Heart right ventricle (tissue), 16 donors: ENCODE measurements at places on chromosomes 3 and 15.
A peak's percentile ranks its signal among the peaks of the same experiment; 100 is the strongest.

- no peaks in the 10 kb centered on the region for H3K27me3 ChIP-seq
- H3K4me3 ChIP-seq: no peak overlapping the region
- no peaks in the 10 kb centered on the region for H3K4me1 ChIP-seq
- no peak for DNase-seq
- no peak overlapping the region for H3K27ac ChIP-seq
Observed at GRCh38 chr15:79018960-79019359, 71.6 kb downstream of the RASGRF1 start.

DNA sequence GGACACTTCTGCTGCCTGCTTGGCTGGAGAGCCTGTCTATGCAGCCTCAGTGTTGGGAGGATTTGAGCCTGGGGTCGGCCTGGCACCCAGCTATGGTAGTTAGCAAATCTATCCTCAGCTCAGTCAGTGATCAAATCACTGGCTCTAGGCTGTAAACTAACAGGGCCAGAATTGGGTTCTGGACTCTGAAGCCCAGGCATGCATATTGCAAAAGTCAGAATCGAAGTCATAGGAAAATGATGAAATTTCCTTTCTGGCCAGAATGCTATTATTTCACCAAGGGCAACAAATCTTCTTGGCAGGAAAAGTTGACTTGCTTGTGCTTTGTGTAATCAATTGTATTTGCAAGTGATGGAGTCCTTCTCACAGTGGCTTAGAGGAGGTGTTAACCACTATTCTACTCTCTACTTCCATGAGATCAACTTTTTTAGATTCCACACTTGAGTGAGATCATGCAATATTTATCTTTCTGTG lies 482.6 kb upstream of the TPRG1 start:
- no peak overlapping the region for H3K4me3 ChIP-seq
- H3K27ac ChIP-seq: no peak overlapping the region
- H3K27me3 ChIP-seq: no peaks in the 10 kb centered on the region
- no peaks in the 10 kb centered on the region for H3K36me3 ChIP-seq
- no peak for DNase-seq

DNA sequence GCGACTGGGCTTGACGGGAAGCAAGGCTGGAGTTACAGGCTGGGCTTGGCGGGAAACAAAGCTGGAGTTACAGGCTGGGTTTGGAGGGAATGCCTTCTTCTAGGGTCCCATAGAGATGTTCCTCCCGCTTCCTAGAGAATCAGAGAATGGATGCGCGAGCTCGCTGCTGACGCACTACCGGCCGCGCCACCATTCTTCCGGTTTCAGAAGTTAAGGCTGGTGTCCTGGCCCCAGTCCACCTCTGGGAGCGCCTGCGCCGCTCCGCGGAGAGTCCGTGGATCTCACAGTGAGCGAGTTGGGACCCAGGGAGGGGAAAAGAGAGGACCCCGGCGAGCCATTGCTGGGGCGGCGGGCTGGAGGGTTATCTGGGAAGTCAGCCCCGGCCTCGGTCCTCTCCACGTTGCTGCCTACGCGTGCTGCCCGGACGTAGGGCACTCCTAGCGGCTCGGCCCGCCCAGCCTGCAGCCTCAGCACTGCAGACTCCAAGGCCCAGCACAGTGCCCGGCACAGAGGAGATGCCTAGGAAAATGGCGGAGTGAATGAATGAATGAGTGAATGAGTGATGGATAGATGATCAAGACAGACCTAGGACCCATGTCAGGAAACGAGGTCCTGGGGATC lies at the start of gene ZNF502:
ZNF502 (plus strand) TSS at position 206 of the 621 bp plus-strand sequence. CDS start 7,602 bp downstream, outside the sequence.
- no peaks in the 10 kb centered on the region for H3K4me1 ChIP-seq
- H3K27me3 ChIP-seq: peaks cover 5% of the 10 kb centered on the region
- peak; percentile 91 for DNase-seq
- peak within 1 kb of the TSS; percentile 92 for H3K4me3 ChIP-seq

DNA sequence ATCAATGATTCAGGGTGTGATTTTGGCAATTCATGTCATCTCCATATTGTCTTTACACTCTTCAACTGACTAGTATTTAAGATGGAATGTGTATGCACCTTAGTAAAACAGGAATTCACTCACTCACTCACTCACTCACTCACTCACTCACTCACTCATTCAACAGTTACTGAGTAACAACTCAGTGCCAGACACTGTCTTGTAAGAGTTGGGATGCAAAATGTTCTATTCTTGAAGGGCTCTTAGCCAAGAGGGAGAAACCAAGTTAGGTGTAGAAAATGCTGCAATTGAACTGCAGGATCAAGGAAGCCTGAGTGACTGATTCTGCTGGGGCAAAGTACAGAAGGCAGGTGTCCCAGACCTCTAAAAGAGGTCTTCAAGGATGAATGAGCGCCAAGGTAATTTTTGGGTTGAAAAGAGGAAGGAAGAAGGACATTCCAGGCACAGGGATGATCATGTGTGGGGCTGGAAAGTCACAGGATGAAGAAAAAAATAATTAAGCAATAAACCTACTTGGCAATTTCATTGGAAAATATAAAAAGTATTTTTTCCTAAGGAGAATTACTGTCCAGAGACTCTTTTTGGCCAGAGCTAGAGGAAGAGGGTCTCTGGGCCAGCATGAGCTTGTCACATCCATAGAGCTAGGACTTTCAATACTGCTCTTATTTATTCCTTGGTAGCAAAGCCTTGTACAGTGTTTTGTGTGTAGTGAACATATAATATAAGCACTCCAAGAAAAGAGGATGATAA lies 58.9 kb upstream of the ETV5 start:
- no peaks in the 10 kb centered on the region for H3K4me1 ChIP-seq
- no peak for DNase-seq
- H3K27me3 ChIP-seq: no peaks in the 10 kb centered on the region
- H3K36me3 ChIP-seq: peaks cover 32% of the 10 kb centered on the region

DNA sequence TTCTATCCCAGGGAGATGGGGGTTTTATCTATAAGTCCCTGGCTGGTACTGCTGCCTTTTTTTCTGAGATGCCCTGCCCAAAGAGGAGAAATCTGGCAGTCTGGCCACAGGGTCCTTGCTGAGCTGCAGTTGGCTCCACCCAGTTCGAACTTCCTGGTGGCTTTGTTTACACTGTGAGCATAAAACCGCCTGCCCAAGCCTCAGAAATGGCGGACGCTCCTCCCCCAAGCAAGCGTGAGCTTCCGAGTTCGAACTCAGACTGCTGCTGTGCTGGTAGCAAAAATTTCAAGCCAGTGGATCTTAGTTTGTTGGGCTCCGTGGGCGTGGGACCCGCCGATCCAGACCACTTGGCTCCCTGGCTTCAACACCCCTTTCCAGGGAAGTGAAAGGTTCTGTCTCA lies 126.8 kb upstream of the SUCLG2 start:
- H3K27ac ChIP-seq: no peak overlapping the region
- no peak for DNase-seq
- no peaks in the 10 kb centered on the region for H3K36me3 ChIP-seq

DNA sequence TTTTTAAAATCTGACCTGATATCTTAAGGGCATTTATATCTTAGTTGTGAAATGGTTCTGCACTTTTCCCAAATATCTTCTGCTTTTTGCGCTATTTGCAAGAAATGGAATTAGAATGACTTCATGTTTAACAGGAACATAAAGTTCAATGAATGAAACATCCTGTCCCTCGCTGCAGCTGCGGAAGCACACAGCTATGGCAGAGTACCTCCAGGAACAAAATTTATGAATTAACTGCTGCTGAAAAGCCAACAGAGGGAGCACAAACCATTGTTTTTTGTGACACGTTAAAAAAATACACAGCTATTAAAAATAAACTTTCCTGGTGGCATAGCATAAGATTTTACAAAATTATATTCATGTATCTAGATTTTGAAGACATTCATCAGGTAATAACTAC lies 404.4 kb upstream of the MDFIC2 start:
- H3K36me3 ChIP-seq: no peaks in the 10 kb centered on the region
- no peak overlapping the region for H3K27ac ChIP-seq
- DNase-seq: peak; percentile 14
- no peaks in the 10 kb centered on the region for H3K4me1 ChIP-seq

DNA sequence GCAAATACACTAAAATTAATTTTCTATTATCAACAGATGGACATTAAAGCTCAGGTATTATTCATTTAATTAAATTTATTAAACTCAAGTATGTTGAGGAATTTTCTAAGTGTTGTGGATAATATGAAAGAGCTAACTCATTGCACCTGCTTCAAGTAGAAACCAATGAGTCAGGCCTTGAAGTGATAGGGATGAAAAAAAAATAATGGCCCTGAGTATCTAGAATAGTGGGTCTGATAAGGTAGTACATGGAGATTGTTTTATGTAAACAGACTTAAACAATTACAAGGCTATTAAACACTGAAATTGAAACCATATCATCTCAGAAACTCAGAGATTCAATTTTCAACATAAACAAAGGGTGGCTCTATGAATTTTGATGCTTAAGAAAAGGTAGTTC lies 857.1 kb upstream of the GBE1 start:
- H3K27me3 ChIP-seq: no peaks in the 10 kb centered on the region
- no peak for DNase-seq
- H3K27ac ChIP-seq: no peak overlapping the region
- no peak overlapping the region for H3K4me3 ChIP-seq
- no peaks in the 10 kb centered on the region for H3K4me1 ChIP-seq

DNA sequence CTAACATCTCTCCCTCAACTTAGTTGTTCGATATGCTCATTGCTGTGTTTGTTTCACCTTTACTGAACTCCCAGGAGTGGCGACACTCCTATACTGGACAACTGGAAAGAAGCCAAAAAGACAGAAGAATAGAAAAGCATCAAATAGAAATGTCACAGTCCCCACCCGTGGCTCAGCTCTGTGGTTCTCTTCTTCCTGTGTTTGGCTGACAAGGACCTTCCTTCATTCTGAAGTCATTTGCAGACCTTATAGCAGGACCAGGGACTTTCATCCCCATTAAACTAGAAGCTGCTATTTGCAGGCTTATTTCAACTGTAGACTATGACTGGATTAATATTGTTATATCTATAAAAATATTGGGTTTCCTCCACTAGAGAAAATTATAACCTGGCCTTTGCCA lies 125.9 kb downstream of the NECTIN3 start:
- H3K4me3 ChIP-seq: no peak overlapping the region
- peaks cover 46% of the 10 kb centered on the region for H3K36me3 ChIP-seq
- H3K27me3 ChIP-seq: no peaks in the 10 kb centered on the region
- no peak overlapping the region for H3K27ac ChIP-seq

DNA sequence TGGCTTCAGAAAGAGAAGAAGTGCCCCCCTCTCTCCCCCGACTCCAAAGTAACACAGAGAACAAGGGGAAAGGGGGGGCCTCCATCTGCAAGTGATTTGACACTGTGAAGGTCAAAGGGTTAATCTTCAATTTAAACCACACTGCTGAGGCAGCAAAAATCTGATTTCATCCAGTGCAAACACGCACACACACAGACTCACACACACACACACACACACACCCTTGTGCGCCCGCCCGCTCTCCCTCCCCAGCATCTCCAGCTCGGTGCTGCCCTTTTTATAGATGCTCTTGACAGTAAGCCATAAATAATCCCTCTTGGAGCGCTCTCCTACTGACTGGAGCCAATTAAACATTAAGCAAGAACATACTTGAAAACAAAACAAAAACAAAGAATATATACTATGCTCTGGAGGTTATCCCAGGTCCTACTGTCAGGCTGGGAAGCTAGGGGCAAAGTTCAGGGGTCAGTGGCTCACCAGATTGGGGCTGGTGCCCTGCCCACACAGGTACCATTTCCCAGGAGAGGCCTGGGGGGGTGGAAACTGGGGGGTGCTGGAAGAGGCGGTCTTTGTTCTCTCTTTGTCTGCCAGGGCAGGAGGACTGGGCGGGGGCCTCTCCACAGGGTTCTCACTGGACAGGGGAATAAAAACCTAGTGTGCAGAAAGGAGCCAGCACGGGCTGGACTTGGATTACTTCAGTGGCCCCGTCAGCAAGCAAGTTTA lies 16.3 kb downstream of the BMF start:
- H3K27me3 ChIP-seq: no peaks in the 10 kb centered on the region
- peaks cover 55% of the 10 kb centered on the region for H3K4me1 ChIP-seq
- H3K4me3 ChIP-seq: no peak overlapping the region
- peaks cover 19% of the 10 kb centered on the region for H3K36me3 ChIP-seq
- DNase-seq: peak; percentile 72

GRCh38 chr15:37034835-37035748 lies 65.3 kb downstream of the MEIS2 start:
- no peak overlapping the region for H3K4me3 ChIP-seq
- peaks cover 4% of the 10 kb centered on the region for H3K4me1 ChIP-seq
- peak overlapping the region; percentile 51 for H3K27ac ChIP-seq
- no peak for DNase-seq
- H3K27me3 ChIP-seq: no peaks in the 10 kb centered on the region
- H3K36me3 ChIP-seq: no peaks in the 10 kb centered on the region

- H3K27ac ChIP-seq: peak overlapping the region; percentile 76
- no peaks in the 10 kb centered on the region for H3K27me3 ChIP-seq
- DNase-seq: no peak
- no peaks in the 10 kb centered on the region for H3K36me3 ChIP-seq
- H3K4me1 ChIP-seq: no peaks in the 10 kb centered on the region
Observed at GRCh38 chr15:81224232-81224631, 27.6 kb downstream of the IL16 start.

GRCh38 chr3:100982710-100983109 lies 10.5 kb downstream of the ABI3BP start:
- no peaks in the 10 kb centered on the region for H3K27me3 ChIP-seq
- peaks cover 29% of the 10 kb centered on the region for H3K4me1 ChIP-seq
- peak; percentile 45 for DNase-seq
- no peaks in the 10 kb centered on the region for H3K36me3 ChIP-seq
- no peak overlapping the region for H3K4me3 ChIP-seq
